ENCODE measurements at places on chromosomes 12 and 14. TPM values are rescaled to one million over a fixed set of nuclear protein-coding genes. Genes with fewer than 3 reads are reported as not detected.

DNA sequence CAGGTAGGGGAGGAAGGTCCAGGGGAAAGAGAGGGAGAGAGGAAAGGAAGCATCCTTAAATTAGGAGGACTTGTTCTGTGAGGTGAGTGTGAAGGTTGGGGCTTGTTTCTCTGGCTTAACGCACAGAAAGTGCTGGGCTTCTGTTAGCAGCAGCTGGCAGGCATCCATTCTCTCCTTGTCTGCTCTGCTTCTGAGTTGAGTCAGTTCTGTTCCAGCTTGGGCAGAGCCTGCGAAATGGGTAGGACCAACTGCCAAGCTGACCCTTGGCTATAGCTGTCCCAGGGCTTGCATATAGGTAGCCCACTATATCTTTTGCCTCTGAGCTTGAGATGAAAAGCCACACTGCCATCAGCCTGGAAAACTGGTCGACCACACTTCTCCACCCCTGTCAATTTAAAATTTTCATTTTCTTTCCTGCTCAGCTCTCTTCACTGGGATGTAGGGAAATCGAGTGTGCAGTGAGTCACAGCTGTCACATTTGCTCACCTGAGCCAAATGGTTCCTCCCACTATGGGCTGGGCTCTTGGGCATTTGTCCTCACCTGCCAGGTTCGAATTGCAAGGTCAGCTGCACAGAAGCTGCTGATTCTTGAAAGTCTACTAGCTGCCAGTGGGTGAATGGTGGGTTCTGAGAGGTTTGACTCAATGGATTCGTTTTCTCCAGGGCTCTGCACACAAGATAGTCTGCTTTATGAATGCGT, 256.4 kb upstream of the PWP1 start:
- no peak for DNase-seq

- DNase-seq: no peak
Observed at GRCh38 chr12:65606008-65606766, 218.1 kb upstream of the HMGA2 start.

DNA sequence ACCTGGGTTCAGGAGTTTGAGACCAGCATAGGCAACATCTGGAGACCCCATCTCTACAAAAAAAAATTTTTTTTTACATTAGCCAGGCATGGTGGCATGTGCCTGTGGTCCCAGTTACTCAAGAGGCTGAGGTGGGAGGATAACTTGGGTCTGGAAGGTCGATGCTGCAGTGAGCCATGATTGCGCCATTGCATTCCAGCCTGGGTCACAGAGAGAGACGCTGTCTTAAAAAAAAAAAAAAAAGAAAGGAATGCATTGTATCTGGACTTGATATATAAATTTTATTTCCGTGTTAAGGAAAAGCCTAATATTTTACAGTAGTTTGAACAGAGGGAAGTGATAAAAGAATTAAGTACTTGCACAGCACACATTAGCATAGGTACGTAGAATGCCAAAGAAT, 97.2 kb downstream of the ZC3H14 start:
- DNase-seq: no peak

Gene CLEC4D
- total RNA-seq: 0.26 TPM

DNA sequence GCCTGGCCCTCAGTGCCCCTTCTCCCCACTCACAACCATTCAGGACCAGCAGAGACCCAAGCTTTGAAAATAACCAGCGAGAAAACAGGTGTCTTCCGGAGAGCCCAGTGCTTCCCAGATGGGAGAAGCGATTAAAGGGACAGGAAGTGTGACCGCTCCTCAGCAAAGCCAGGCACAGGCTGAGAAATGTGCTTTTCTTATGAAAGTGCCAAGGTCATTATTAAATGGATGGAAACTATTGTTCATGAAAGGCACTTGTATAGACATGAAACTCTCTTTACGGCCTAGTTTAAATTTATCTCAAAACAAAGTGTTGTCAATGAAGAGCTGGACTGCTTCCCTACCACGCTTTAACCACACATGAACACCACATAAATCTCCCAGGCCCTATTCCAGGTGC, 210.4 kb downstream of the SPTSSA start:
- no peak for DNase-seq

Gene CTSG
- 10.5 TPM for total RNA-seq
